ENCODE measurements at places on chromosomes 1 and 21.

- no peak for DNase-seq
These were observed 6.3 kb downstream of the BACH1 start for GRCh38 chr21:29305068-29305467.

DNA sequence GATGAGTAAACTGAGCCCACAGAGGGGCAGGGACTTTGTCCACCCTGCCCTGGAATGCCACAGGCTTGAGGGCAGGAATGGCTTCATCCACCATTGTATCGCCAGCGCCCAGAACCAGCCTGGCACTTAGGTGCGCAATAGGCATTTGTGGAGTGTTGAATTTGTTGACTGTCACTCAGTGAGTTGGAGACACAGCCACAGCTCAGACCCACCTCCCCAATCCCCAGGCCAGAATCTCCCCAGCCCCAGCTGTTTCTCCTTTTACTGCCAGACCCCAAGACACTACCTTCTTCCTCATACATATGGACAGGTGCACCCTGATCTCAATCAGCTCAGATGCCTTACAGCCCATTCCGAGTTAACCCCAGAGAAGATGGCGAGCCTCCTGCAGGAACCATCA is 674.5 kb downstream of the MATN1 start:
- no peak for DNase-seq

GRCh38 chr1:33654267-33654834 is 181.9 kb downstream of the ZSCAN20 start:
- DNase-seq, result no peak

DNA sequence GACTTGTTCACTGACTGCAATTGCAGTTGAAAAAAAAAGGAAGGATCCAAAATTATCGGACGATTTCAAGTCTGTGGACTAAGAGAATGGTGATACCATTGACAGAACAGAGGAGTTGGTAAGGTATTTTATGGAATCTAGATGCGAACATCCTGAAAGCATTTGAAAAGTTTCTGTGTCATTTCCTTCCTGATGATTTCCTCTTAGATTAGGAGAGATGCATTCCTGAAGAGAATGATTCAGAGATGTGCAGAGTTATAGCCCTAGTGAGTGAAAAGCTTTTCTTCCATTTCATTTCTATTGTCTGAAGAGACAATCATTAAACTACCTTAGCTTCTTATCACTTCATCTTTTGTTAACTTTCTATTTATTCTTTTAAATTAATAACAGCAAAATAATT is 200.0 kb downstream of the KCNK2 start:
- DNase-seq, result no peak

DNA sequence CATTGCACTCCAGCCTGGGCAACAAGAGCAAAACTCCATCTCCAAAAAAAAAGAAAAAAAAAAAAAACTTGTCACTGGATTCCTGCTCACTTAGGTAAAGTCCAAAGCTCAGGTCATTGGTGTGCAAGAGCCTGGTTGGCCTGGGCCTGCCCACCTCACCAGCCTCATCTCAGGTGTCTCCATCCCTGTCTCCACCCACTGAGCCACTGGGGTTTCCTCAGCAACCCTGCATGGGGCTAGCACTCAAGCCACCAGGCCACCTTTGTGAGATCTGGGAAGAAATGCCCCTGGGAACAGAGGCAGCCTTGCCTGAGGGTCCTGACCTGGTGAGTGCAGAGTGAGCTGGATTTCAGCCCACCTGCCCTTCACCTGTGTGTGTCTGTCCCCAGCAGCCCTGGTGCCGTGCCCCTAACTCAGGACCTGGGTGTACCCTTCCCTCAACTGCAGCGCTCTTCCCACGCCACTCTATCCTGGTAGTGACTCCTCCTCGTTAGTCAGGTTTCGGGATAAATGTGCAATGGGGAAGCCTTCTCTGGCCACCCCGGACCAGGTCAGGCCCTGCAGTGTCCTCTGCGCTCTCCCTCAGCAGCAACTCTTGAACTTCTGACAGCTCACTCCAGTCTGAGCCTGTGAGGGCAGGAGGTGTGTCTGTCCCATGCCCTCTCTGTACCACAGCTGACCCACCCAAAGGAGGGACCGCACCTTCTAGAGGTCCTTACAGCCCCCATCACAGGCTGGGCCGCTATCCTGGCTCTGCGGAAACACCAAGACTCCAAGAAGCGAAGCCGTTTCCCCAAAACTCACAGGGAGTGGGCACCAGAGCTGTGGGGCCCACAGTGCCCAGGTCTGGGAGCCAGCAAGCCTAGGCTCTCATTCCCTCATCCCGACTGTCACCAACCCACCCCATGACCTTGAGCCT is 3.3 kb downstream of the PDZK1IP1 start:
- no peak for DNase-seq

- DNase-seq, result no peak
These were observed 78.6 kb downstream of the TIAM1 start for GRCh38 chr21:31265366-31266013.

GRCh38 chr1:113452921-113453770 is 62.8 kb downstream of the MAGI3 start:
- no peak for DNase-seq

GRCh38 chr1:182335771-182336566 is 55.6 kb downstream of the GLUL start:
- no peak for DNase-seq

DNA sequence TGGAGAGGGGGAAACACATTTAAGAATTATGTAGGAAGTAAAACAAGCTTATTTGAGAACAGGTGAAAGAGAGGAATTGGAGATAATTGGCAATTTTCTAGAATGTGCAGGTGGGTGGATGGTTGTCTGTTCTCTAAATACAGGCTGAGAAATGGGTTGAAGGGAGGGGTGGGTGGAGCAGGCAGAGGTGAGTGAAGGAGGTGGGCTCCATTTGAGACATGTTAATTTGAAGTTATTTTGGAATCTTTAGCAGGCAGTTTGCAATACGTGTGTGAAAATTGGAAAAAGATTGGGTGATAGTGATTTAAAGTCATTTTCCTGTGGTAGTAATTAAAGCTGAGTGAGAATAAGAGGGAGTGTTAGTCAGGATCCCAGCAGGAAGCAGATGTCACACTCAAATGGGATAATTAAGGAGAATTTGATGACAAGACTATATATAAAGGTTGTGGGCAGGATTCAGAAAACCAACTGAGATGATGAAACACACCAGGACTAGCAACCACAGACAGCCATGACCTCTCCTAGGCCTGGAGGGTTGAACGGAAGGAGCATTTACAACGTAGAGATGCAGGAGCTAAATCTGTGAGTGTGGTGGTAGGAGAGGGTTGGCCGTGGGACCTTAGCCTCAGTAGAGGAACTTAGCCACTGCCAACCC is 40.6 kb downstream of the CHRM3 start:
- no peak for DNase-seq

DNA sequence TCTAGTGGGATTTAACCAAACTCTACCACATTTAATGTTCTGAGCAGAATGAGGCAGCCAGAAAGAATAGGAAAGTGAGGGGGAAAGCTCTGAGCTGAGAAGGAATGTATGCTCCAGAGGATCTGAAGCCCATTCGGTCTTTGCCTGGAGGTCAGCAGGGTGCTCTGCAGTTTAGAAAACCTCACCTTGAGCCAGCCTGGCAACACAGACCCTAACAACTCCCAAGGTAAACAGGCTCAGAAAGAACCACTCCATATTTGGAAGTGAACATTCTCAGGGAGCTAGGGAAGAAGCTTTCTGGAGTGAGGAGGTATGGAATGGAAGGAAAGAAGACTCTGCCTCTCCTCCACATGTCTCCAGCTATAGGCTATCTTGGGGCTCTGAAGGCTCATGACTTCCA is 398.8 kb downstream of the SEC16B start:
- no peak for DNase-seq

DNA sequence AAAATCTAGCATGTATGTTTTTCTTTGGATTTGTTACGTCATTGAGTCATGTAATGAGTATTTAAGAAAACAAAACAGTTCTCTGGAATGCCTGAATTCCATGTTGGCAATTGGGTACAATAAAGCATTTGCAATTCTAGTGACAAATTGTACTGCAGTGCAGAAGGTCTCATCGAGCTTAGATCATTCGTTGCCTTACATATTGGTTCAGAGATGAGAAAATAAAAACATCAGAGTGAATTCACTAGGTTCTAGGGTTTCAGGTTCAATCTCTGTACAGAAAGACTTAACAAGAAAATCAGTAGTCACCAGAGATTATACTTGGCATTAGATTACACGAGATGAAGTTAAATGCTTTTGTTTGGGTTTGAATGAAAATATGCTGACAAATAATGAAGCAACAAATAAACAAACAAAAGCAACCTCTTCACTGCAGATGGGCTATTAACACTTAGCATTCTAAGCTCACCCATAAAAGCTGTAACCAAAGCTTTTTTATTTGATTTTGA is 124.7 kb downstream of the RYR2 start:
- no peak for DNase-seq

DNA sequence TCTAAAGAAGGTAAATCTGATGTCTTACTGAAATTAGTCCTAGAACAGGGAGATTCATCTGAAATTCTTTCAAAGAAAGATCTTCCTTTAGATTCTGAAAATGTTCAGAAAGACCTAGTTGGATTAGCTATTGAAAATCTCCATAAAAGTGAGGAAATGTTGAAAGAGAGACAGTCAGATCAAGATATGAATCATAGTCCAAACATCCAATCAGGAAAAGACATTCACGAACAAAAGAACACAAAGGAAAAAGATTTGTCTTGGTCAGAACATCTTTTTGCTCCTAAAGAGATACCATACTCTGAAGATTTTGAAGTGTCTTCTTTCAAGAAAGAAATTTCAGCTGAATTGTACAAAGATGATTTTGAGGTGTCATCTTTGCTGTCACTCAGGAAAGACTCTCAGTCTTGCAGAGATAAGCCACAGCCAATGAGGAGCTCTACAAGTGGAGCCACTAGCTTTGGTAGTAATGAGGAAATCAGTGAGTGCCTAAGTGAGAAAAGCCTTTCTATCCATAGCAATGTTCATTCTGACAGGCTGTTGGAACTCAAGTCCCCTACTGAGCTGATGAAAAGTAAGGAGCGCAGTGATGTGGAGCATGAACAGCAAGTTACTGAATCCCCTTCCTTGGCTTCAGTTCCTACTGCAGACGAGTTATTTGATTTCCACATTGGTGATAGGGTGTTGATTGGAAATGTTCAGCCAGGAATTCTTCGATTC is 61.6 kb upstream of the QSOX1 start:
- no peak for DNase-seq

GRCh38 chr1:1281533-1282321 is 1.5 kb downstream of the SCNN1D start:
- no peak for DNase-seq

DNA sequence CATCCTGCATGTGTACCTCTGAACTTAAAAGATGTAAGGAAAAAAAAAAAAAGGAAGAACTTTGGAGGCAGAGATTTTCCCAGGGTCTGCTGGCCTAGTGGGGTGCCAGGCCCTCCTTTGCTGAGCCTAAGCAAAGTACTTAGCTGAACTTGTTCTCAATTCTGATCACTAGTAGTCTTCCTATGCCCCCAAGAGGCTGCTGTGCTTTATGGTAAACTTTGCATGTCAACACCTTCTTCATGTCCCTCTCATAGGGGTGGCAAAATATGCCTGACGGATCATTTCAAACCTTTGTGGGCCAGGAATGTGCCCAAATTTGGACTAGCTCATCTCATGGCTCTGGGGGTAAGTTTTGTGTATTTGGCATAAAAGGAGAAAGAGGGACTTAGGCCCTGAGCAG is 1.4 kb upstream of the USP21 start:
- DNase-seq, result no peak

GRCh38 chr1:42319128-42319851 is 15.7 kb downstream of the FOXJ3 start:
- DNase-seq, result no peak

DNA sequence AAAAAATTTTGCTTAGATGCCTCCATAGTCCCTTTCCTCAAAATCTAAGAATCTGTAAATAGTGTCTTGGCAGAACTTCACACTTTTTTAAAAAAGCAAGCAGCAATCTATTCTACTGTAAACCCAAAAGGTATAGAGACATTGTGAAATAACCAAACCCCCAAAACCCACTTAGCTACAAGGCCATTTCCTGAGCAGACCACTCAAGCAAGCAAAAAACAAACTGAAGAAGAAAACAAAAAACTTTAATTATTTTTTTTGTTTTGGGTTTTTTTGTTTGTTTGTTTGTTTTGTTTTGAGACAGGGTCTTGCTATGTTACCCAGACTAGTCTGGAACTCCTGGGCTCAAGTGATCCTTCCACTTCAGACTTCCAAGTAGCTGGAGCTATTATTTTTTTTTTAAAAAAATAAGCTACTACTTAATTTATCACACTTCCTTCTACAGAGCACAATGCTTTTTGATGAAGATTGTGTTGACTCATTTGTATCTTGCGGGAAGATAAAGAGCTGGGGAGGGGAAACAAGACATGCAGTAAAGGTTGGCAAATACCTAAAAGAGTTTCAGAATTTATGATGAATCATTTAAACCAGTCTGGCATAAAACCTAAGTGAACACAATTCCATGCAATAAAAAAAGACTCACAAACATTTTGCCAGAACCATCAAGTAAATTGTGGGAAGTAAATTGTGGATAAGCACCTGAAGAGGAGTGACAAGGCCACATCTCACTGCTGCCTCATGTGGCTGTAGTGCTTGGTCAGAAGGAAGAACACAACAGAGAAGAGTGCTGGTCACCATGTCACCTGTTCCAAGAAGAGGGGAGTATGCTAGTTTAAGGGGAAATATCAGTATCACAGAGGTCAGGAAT is 2.7 kb upstream of the PTPN22 start:
- DNase-seq, result peak; percentile 46

- DNase-seq, result peak; percentile 50
These were observed 3.8 kb downstream of the RGS13 start for GRCh38 chr1:192639607-192640368.

DNA sequence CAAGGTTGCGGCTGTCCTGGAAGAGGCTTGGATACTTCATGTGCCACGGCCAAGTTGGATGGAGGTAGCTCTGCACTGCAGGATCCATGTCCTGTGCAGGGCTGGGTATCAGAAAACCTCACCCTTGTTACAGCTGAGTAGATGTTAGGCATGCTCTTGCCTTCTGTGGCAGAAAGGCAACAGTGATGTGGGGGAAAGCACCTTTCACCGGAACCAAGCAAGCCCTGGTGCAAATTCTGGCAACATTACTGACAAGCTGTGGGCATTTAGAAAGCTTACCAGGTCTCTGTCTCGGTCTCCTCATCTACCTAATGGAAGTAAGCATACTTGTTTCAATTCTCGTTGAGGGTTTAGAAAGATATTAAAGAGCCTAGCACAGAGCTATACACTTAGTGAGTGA is 14.5 kb upstream of the CDCA8 start:
- DNase-seq, result no peak

GRCh38 chr1:39003281-39003680 is 12.2 kb downstream of the AKIRIN1 start:
- DNase-seq, result no peak

GRCh38 chr1:182599339-182599738 is 4.8 kb downstream of the RGS16 start:
- DNase-seq, result no peak

GRCh38 chr1:228457017-228457395 is 30.2 kb upstream of the RNF187 start:
- no peak for DNase-seq

Measured in GM06990 (cell line).